Cortex of kidney (tissue), 1 donor: ENCODE measurements at places on chromosomes 12 and 14.

- DNase-seq: no peak
These were observed 9.9 kb downstream of the SLC15A4 start for GRCh38 chr12:128813883-128814282.

- no peak for DNase-seq
These were observed 16.1 kb downstream of the ERP29 start for GRCh38 chr12:112029301-112029700.

- no peak for DNase-seq
These were observed 7.8 kb downstream of the LRRC10 start for GRCh38 chr12:69602954-69603353.

DNA sequence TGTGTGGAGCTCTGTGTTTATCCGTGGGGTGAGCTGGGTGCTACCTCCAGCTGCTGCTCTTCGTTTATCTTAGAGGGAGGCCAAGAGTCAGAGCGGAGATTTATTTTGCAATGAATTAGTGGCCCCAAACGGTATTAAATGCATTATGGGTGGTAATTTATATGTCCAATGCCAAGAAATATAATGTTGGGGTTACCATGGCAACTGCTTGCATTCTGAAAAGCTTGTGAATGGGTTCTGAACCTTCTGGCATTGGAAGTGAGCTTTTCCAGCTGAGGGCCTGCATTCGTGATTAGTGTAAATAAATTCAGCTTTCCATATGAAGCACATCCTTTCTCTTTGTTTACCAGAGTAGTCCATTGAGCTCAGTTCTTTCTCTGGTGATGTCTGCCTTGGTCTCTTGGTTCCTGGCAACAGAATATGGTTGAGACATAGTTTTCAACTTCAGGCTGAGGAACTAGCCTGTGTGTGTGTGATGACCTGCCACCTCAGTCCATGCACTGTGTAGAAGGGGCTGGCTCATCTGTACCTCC is 51.8 kb downstream of the TRAF3 start:
- DNase-seq: no peak

- DNase-seq: no peak
These were observed 175.1 kb upstream of the SFSWAP start for GRCh38 chr12:131535779-131536178.
